ENCODE measurements at places on chromosomes 3 and 15. TPM values are rescaled to one million over a fixed set of nuclear protein-coding genes. Genes with fewer than 3 reads are reported as not detected.

The CD276 gene
- 41.4 TPM for total RNA-seq

The P2RY13 gene
- not detected for total RNA-seq

The FOXB1 gene
- total RNA-seq, result not detected

The HYAL2 gene
- 404 TPM for total RNA-seq

The MESP2 gene
- total RNA-seq, result not detected

All from lung microvascular endothelial cell (primary cell).